Bronchial epithelial cell (primary cell): ENCODE measurements at places on chromosomes 2 and 18.
A peak's percentile ranks its signal among the peaks of the same experiment; 100 is the strongest.

DNA sequence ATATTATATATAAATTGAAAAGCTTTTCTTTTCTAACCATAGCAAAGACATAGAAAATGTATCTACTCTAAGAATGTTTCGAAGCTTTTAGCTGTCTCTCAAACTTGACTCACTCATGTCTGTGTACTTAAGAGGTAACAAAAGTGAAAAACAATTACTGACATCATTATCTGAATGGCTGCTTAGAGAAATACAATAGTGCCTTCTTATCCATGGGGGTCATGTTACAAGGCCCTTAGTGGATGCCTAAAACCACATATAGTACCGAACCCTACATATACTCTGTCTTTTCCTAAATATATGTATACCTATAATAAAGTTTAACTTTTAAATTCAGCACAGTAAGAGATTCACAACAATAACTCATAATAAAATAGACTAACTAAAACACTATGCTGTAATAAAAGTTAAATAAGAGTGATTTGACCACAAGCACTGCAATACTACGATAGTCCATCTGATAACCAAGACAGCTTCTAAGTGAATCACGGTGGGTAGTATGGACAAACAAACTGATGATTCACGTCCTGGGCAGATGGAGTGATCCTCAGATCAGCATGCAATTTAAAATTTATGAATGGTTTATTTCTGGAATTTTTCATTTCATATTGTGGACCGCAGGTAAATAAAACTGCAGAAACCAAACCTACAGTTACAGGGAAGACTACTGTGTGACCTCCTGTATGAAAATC is 246.2 kb downstream of the XIRP2 start:
- peak; percentile 86 for DNase-seq

DNA sequence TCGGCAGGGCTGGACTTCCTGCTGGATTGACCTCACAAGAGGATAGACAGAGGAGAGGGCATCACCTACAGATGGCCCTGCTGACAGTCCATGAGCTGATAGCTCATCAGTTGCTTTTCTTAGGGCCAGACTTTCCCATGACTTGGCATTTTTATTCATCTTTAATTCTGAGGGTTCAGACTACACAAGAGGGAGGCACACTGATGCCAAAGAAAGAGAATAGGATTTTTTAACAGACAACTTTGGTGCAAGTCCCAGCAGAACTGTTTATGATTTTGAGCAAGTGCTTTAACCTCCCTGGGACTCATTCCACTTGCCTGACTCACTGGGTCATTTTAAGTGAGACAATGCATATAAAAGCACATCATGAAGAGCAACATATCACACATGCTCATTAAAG is 299.2 kb downstream of the INSIG2 start:
- DNase-seq: peak; percentile 93

GRCh38 chr18:31217038-31217849 is 54.6 kb upstream of the DSC1 start:
- DNase-seq: no peak

GRCh38 chr2:119712571-119712970 is 33.6 kb downstream of the TMEM177 start:
- no peak for DNase-seq
